NCI-H460 (cell line): ENCODE measurements at places on chromosomes 6 and 20. TPM values are rescaled to one million over a fixed set of nuclear protein-coding genes. Genes with fewer than 3 reads are reported as not detected.

GRCh38 chr6:138541823-138542481 lies 42.7 kb upstream of the NHSL1 start:
- DNase-seq = no peak

- DNase-seq = no peak
Observed at GRCh38 chr20:45408646-45409213, 641 bp downstream of the DBNDD2 start.

DNA sequence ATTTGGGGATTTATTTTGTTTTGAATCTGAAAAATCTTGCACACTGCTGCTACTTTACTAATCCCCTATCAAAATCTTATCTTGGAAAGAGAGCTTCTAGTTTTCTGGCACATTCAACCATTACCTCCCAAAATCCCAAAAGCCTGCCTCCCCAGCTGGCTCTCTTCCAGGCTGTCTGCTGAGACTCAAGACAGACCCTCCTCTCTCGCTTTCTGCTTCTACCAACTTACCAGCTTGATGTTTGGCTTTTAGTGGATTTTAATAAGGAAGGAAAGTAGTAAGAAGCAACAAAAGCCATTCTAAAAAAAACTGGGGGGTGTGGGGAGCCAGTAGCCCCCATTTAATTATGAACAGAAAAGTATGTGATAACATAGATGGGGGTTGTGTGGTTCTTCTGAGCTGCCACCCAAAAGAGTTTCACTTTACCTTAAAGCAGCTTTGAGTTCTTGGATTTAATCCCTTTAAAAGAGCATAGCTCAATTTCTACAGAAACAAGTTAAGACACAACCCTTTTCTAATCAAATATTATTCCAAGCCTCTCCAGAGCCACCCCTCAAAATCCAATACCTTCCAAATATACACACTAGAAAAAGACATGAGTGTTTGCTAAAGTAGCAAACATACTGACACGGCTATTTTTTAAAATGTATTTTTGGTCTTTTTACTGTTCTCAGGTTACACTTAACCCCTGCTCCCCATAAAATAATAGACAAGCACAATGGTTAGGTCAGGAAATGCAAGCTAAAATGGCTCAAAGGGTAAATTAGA lies 71.7 kb downstream of the ATP9A start:
- no peak for DNase-seq

DNA sequence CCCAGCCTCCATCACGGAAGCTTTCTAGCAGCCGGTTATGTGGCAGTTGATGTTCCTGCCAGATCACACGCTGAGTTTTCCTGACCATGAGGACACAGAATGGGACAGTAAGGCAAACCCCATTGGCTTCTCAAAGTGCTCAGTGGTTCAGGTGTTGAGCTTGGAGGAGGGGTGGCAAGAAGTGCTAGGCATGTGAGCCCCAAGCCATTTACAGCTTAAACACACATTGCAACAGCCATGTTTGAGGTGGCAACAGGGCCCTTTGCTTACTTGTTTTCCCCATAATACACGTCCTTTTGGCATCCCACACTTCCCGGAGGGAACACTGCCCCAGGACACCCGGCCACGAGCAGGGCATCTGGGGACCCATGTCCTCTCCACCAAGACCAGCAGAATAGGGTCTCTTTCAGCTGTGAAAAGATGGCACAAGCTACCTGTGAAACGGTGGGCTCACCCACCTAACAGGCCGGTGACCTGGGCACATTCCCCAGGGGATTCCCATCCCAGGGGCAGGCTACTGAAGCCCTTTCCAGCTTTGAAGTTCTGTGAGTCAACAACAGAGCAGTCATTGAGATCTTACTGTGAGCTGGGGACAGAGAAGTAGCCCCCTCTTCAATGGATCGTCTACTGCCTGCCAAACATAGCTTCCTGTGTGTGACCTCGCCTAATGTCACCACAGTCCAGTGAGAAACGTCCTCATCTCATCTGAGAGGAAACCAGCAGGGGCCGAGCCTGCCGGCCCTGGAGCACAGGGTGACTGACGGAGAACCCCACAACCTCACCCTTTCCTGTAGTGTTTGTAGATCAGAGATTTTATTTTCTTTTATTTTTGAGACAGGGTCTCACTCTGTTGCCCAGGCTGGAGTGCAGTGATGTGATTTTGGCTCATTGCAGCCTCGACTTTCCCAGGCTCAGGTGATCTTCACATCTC lies 4.0 kb upstream of the TLDC2 start:
- DNase-seq = no peak

- no peak for DNase-seq
Observed at GRCh38 chr20:49338061-49338460, 60.2 kb upstream of the ZNFX1 start.

DNA sequence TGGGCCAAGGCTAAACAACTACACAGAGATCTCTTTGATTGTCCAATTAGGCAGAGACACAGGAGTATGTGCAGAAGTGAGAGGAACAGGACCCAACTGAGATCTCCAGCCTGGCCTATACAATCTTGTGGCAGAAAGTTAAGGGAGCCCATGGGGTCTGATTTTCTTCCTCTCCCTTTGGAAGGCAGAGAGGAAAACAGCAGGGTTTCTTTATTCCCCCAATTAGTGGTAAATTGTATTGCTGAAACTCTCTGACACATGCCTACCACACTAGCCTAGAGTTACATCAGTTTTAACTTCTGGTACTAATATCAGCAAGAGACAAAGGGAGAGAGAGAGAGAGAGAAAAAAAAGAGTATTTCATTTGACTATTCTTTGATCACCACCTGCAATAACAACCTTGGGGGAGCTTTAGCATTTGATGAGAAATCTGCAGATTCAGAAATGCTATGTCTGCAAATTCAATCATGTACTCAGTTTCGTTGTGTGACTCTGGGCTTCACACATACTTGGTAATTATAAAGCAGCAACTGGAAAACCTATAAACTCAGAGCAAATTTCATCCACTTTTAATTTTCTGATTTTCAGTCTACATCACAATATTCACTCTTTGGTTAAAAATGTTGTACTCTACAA lies 260.3 kb upstream of the SPTLC3 start:
- DNase-seq = no peak

GRCh38 chr6:141451511-141452353 lies 681.0 kb upstream of the GJE1 start:
- DNase-seq = peak; percentile 5

DNA sequence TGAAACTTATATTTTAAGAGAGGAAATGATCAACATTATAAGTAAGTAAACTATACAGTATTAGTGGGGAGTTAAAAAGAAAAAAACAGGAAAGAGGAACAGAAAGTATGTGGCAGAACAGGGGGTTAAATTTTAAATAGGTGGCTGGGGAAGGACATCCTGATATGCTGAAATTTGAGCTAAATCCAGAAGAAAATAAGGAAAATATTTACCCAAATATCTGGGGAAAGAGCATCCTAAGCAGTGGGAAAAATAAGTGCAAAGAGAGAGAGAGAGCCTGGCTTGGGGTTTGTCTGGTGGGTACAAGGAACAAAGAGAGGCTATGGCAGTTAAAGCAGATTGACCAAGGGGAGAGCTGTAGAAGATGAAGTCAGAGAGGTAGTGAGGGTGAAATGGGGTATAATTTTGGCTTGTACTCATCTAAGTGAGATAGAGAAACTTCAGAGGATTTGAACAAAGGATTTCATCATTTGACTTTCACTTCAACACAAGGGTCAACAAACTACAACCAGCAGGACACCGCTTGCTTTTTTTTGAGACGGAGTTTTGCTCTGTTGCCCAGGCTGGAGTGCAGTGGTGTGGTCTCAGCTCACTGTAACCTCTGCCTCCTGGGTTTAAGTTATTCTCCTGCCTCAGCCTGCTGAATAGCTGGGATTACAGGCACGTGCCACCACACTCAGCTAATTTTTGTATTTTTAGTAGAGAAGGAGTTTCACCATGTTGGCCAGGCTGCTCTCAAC lies 328.4 kb upstream of the CNR1 start:
- no peak for DNase-seq

DNA sequence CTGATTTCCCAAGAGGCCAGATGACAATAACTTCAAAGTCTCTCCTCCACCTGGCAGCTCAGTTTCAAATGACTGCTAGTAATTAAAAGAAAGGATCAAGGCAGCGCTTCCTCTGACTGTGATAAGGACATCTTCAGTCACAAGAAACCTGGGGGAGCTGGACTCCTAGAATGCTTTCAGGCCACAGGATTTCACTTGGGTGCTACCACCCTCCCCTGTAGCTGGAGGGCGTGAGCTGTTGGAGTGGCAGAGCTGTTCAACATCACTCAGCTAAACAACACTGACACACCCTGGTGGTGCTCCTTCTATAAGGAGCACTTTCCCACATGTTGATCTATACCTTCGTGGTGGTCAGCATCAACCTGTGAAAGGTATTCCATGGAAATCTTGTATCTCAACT lies 2.2 kb upstream of the CNR1 start:
- DNase-seq = no peak

GRCh38 chr6:19536838-19537237 lies 300.3 kb upstream of the ID4 start:
- DNase-seq = no peak

DNA sequence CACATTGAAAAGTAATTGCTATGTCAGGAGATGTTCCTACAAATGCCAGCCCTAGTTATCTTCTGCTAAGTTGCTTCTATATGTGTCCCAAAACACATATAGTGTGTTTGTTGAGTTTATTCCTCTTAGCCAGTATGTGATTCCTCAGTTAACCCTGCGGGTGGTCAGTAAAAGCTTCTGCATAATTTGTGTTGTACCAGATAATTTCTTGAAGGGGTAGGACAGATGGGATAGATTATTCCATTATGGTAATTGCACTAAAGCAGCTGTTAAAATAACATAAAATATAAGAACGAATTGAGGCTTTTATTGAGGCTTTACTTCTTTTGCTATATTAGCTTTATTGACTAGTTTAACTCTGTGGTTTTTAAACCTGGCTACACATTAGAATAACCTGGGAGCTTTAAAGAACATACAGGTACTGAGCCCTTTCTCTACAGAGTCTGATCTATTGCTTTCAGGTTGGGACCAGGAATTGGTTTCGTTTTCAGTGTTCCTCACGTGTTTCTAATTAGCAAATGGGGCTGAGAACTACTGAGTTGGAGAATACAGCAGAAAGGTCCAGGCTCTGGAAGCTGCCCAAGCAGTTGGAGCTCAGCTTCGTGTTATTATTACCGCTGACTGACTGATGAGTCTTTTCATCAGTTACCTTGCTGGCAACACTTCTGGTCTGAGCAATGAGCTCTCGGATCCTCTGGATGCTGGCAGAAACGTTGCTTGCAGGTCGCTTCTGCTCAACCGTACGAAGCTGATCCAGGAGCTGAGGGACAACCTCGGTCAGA lies 56.9 kb downstream of the FAM229B start:
- DNase-seq = no peak

DNA sequence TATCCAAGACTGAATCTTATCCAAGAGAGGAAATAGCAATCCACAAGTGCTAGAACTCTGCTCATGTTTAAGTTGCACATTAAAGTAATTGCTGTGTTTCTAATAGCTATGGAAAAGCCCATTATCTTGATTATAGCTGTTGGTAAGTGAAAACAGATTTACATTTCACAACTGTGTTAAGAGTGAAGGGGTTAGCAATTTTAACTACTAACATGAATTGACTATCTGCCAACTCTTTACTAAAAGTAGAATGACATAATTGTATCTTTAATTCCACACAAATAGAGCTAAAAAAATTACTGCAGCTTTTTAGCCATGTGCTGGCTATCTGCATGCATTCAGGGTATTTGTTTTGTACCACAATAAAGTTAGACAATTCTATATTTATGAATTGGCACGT lies 277.9 kb upstream of the IRAK1BP1 start:
- DNase-seq = no peak

- no peak for DNase-seq
Observed at GRCh38 chr20:46631874-46632446, 19.3 kb downstream of the SLC13A3 start.

- DNase-seq = no peak
Observed at GRCh38 chr6:85010865-85011264, 246.5 kb upstream of the TBX18 start.

- no peak for DNase-seq
Observed at GRCh38 chr20:57135875-57136274, 130.6 kb downstream of the BMP7 start.

DNA sequence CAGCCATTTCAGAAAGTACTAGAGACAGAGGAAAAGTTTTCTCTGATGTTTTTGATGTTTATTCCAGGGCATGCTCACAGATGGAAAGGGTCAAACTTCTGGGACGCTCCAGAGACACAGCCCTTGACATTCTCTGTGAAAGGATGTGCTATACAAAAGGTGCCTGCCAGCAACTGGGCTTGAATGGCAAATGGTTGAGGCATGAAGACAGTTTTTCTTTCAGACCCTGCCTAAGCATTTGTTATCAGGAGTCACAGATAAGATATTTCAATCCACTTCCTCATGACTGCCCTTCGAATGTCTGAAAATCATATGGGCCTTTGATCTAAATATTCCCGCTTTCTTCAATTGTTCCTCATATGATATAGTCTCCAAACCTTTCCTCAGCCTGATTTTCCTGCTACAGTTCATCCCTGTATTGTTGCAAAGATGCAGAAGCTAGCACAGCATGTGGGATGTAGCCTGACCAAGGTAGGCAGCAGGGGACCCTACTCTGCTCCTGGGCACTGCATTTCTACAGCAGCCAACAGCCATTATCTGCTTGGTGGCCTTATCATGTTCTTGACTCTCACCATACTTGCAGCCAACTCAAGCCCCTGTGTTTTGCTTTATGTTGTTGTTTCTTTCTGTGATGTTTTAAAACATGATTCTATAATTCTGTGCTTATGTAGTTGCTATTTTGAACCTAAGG lies 14.6 kb upstream of the TXLNB start:
- no peak for DNase-seq

Gene CDKN1A
- total RNA-seq = 170 and 205 TPM in 2 replicates

Gene XKR7
- not detected in 2 replicates for total RNA-seq

Gene LGSN
- total RNA-seq = 15.0 and 17.1 TPM in 2 replicates

Gene CDH26
- total RNA-seq = 0.22 TPM in 1 of 2 replicates, not detected in the other

Gene COL12A1
- total RNA-seq = 0.20 and 0.64 TPM in 2 replicates
